ENCODE measurements at places on chromosomes 7 and 10.
A peak's percentile ranks its signal among the peaks of the same experiment; 100 is the strongest.

GRCh38 chr7:91066627-91067026 is 197.6 kb upstream of the FZD1 start:
- H3K4me3 ChIP-seq: no peak overlapping the region
- no peak overlapping the region for H3K27ac ChIP-seq
- DNase-seq: peak; percentile 62

GRCh38 chr7:945556-946255 is 8.8 kb downstream of the ADAP1 start:
- no peaks in the 10 kb centered on the region for H3K4me1 ChIP-seq
- DNase-seq: peak; percentile 79
- H3K4me3 ChIP-seq: no peak overlapping the region

- H3K4me3 ChIP-seq: no peak overlapping the region
- no peak for DNase-seq
- no peaks in the 10 kb centered on the region for H3K36me3 ChIP-seq
- H3K4me1 ChIP-seq: no peaks in the 10 kb centered on the region
- no peak overlapping the region for H3K27ac ChIP-seq
- no peaks in the 10 kb centered on the region for H3K27me3 ChIP-seq
Observed at GRCh38 chr7:644381-645305, 81.9 kb upstream of the DNAAF5 start.

- no peak for DNase-seq
- H3K27ac ChIP-seq: no peak overlapping the region
- H3K4me3 ChIP-seq: no peak overlapping the region
- H3K36me3 ChIP-seq: no peaks in the 10 kb centered on the region
Observed at GRCh38 chr10:128281861-128282260, 155.6 kb upstream of the MKI67 start.

GRCh38 chr10:133471300-133472109 is 17.8 kb downstream of the SCART1 start:
- no peaks in the 10 kb centered on the region for H3K27me3 ChIP-seq
- H3K4me3 ChIP-seq: no peak overlapping the region
- H3K4me1 ChIP-seq: no peaks in the 10 kb centered on the region
- no peaks in the 10 kb centered on the region for H3K36me3 ChIP-seq

GRCh38 chr7:33423646-33424020 is 294.3 kb downstream of the BBS9 start:
- H3K27ac ChIP-seq: no peak overlapping the region
- no peaks in the 10 kb centered on the region for H3K36me3 ChIP-seq
- DNase-seq: peak; percentile 83
- no peaks in the 10 kb centered on the region for H3K27me3 ChIP-seq
- no peak overlapping the region for H3K4me3 ChIP-seq

GRCh38 chr7:129501760-129502707 is at the start of gene SMKR1:
Gene SMKR1 (plus strand): TSS chr7:129502531. CDS start chr7:129502825, 294 bp downstream.
- no peaks in the 10 kb centered on the region for H3K36me3 ChIP-seq
- H3K4me1 ChIP-seq: peaks cover 9% of the 10 kb centered on the region
- H3K27me3 ChIP-seq: peaks cover 36% of the 10 kb centered on the region
- peak within 1 kb of the TSS; percentile 72 for H3K4me3 ChIP-seq
- H3K27ac ChIP-seq: no peak within 1 kb of the TSS

GRCh38 chr7:105741982-105742381 is 134.4 kb downstream of the ATXN7L1 start:
- no peak overlapping the region for H3K27ac ChIP-seq
- no peaks in the 10 kb centered on the region for H3K36me3 ChIP-seq
- peaks cover 5% of the 10 kb centered on the region for H3K4me1 ChIP-seq

GRCh38 chr7:26580711-26581110 is 283.7 kb downstream of the SKAP2 start:
- no peak overlapping the region for H3K4me3 ChIP-seq
- H3K27ac ChIP-seq: no peak overlapping the region
- DNase-seq: no peak

DNA sequence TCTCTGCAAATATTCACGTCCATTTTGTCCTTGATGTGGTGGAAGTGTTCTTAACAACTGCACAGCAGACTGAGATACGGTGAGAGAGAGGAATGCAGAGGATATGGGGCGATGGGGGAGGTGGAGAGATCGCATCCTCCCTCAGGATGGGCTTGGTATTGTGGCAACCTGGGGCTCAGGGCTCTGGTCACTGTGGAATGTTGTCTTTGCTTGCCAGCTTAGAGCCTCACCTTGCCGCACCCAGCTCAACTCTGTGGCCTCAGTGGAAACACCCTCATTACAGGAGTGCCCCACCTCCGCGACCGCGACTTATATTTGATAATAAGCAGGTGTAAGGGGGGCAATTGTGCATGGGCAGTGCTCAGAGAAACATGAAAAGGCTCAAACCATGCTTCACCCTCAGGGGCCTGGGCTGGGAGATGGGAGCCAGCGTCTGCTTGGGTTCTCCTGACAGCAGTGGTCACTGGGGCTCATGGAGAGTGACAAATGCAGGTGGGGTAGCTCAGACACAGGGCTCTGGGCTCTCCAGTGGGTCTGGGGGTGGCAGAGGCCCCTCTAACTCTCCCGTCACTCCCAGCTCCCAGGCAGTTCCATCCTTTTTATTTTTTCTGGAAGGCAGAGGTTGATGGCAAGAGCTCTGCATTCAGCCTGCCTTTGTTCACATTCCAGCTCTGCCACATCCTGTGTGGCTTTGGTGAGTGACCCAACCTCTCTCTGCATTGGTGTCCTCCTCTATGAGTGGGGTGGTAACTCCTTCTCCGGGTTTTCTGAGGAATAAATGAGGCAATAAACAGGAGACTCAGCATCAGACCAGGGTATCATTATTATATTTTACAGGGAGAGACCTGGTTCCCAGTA is 43.1 kb upstream of the EMX2 start:
- H3K4me1 ChIP-seq: no peaks in the 10 kb centered on the region
- no peak overlapping the region for H3K27ac ChIP-seq
- no peak overlapping the region for H3K4me3 ChIP-seq
- H3K27me3 ChIP-seq: no peaks in the 10 kb centered on the region
- H3K36me3 ChIP-seq: no peaks in the 10 kb centered on the region

DNA sequence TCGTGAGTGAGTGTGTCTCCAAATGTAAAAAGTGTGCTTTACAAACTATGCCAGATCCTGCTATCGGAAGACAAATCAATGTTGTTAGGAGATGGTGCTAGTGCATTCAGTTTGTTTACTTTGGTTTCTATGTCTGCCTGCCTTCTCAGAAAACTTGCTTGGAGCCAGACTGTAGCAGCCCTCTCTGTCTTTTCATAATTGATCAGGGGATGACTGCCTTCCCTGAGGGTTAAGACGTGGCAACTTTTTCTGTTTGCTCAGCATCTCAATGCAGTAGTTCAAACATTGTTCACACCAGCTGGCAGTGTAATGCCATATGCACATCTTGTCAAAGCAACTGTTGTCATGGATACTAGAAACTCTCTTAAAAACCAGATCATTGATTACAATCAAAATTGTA is 118.5 kb downstream of the FOXP2 start:
- H3K27me3 ChIP-seq: no peaks in the 10 kb centered on the region
- H3K4me3 ChIP-seq: no peak overlapping the region
- peak; percentile 11 for DNase-seq
- no peaks in the 10 kb centered on the region for H3K36me3 ChIP-seq
- no peak overlapping the region for H3K27ac ChIP-seq

- H3K4me1 ChIP-seq: peaks cover 19% of the 10 kb centered on the region
- no peak overlapping the region for H3K27ac ChIP-seq
- H3K4me3 ChIP-seq: no peak overlapping the region
Observed at GRCh38 chr10:4652111-4653010, 173.6 kb upstream of the AKR1E2 start.

DNA sequence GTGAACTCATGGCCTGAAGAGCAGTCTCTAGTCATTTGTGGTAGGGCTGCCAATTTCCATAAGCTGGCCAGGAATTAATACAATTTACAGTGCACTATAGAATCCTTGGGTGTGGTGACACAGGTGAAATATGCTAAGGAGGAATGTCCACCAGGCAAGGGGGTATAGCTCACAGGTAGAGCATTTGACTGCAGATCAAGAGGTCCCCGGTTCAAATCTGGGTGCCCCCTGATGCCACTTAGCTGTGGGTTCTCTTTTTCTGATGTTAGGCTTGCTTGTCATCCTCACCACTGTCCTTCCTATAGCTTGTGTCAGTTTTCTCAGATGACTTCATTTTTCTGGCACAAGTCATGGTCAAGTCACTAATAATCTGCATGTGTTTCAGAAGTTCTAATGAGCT is 108.7 kb downstream of the ZNF467 start:
- H3K4me1 ChIP-seq: no peaks in the 10 kb centered on the region
- H3K27me3 ChIP-seq: no peaks in the 10 kb centered on the region
- no peaks in the 10 kb centered on the region for H3K36me3 ChIP-seq
- H3K4me3 ChIP-seq: no peak overlapping the region
